ENCODE measurements at places on chromosomes 11 and 22.

DNA sequence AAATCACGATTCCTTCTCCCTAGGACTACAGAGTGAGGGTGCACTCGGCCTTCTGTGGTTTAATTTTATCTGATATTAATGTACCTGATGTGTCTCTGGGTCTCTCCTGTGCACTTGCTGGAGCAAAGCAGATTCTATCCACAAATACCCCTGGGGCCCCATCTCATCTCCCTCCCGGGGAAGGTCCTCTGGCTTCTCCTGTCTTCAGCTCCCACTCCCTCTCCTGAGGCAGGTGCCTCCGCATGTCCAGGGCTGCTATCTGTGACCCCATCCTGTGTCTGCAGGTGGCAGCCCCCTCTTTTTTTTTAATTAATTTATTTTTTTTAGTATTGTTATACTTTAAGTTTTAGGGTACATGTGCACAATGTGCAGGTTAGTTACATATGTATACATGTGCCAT is 558.7 kb downstream of the BRD1 start:
- H3K4me3 ChIP-seq = no peak overlapping the region
- no peak overlapping the region for H3K27ac ChIP-seq
- H3K36me3 ChIP-seq = no peaks in the 10 kb centered on the region
- no peaks in the 10 kb centered on the region for H3K27me3 ChIP-seq
- H3K4me1 ChIP-seq = no peaks in the 10 kb centered on the region

- no peak overlapping the region for H3K4me3 ChIP-seq
- no peak for DNase-seq
- no peaks in the 10 kb centered on the region for H3K27me3 ChIP-seq
- no peak overlapping the region for H3K27ac ChIP-seq
- H3K36me3 ChIP-seq = no peaks in the 10 kb centered on the region
Observed at GRCh38 chr22:33710326-33710725, 209.9 kb downstream of the LARGE1 start.

DNA sequence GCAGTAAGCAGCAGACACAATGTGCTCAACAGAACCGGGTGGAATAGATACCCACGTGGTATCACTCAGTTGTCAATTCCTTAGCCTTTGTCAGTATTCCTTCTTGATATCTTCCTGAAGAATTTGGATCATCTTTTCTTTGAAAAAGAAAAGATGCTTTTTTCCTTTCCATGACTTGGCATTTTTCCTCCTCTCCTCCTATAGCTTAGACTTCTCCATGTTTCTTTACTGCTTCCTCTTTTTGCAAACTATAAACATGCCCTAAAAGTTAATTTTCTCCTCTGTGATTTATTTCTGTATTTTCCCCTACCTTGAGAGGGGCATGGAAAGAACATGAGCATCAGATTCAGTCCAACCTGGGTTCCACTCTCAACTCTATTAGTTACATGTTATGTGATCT is 11.7 kb downstream of the CBLIF start:
- no peaks in the 10 kb centered on the region for H3K36me3 ChIP-seq
- H3K27ac ChIP-seq = no peak overlapping the region
- DNase-seq = no peak

- no peaks in the 10 kb centered on the region for H3K4me1 ChIP-seq
- H3K36me3 ChIP-seq = no peaks in the 10 kb centered on the region
Observed at GRCh38 chr11:71154261-71154805, 98.0 kb downstream of the SHANK2 start.

DNA sequence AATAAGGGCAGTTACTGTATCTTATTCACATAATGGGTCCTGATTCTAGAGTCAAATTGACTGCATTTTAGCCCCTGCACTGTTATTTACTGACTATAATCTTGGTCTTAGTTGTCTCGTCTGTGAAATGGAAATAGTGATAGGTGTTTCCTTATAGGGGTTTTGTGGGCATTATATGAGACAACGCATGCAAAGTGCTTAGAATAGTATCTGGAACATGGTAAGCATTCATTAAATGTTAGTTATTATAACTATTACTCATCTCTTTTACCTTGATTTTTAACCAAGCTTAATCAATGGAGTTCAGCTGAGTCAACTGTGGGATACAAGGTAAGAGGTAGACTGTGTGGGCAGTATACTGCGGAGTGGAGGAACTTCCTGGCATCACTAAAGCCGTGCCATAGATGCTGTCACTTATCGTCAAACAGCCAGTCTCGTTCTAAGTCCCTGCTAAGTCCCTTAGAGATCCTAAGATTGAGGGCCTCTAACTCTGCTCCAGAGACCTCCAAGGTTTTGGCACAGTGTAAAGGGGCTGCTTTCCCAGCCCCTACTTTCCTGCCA is 2.6 kb upstream of the ZC3H12C start:
- no peak overlapping the region for H3K4me3 ChIP-seq
- H3K27me3 ChIP-seq = no peaks in the 10 kb centered on the region
- H3K4me1 ChIP-seq = no peaks in the 10 kb centered on the region
- no peak for DNase-seq
- no peak overlapping the region for H3K27ac ChIP-seq

GRCh38 chr11:2569321-2569721 is 124.5 kb downstream of the KCNQ1 start:
- no peak for DNase-seq
- H3K27ac ChIP-seq = no peak overlapping the region
- H3K27me3 ChIP-seq = no peaks in the 10 kb centered on the region

- no peaks in the 10 kb centered on the region for H3K36me3 ChIP-seq
- DNase-seq = no peak
- H3K4me3 ChIP-seq = no peak overlapping the region
- H3K27ac ChIP-seq = no peak overlapping the region
Observed at GRCh38 chr11:134575504-134576230, 163.6 kb upstream of the B3GAT1 start.

Measured in ascending aorta (tissue), 2 donors.